ENCODE measurements at places on chromosomes 2 and 18. TPM values are rescaled to one million over a fixed set of nuclear protein-coding genes. Genes with fewer than 3 reads are reported as not detected.

Gene EIF2AK2
- 18.9 TPM for total RNA-seq

Gene ZNF516
- total RNA-seq: 13.2 TPM

Gene EHD3
- total RNA-seq: 7.8 TPM

Gene FSHR
- total RNA-seq: not detected

Gene MEP1B
- total RNA-seq: not detected

Gene CNDP1
- total RNA-seq: not detected

Gene THADA
- 25.0 TPM for total RNA-seq

Gene PTPRM
- total RNA-seq: 104 TPM

Gene RAB6C
- total RNA-seq: not detected

DNA sequence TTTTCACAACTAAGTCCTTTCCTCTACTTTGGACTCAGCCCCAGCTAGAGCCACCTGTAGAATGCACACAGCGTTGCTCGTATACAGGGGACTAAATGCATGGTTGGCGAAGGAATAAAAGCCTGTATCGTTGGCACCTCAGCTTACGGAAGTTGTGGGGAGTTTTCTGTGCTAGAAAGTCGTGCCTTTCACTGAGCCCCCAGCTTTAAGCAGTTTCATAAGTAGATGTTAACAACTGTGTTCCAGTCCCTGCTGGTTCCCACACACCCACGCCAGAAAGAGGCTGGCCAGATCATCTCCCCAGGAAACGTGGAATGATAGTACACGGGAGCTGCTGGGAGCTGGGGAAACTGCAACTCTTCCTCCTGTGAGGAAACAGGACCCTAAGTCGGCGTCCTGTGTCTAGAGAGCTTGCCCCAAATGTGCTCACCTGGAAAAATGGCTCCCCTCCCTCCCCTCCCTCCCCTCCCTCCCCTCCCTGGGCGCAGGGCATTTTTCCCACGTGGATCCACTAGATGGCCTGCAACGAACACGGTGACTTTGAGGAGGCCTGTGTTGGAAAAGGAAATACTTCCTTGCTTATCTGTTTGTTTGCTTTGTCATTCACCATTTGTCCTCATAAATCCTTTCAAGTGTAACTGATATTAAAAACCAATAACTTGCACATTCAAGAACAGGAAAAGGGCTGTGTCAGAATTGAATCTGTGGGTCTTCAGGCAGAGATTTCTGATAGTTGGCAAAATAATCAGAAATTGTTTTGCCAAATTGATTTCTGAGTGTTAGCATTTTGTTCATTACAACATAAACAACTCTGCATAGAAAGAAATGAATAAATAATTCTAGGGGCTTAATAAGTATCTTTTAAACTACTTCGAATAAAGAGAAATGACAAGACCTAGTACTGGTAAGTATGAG is 43.9 kb upstream of the RFX8 start:
- peak; percentile 77 for DNase-seq

GRCh38 chr2:230919240-230919639 is 5.8 kb downstream of the GPR55 start:
- no peak for DNase-seq

DNA sequence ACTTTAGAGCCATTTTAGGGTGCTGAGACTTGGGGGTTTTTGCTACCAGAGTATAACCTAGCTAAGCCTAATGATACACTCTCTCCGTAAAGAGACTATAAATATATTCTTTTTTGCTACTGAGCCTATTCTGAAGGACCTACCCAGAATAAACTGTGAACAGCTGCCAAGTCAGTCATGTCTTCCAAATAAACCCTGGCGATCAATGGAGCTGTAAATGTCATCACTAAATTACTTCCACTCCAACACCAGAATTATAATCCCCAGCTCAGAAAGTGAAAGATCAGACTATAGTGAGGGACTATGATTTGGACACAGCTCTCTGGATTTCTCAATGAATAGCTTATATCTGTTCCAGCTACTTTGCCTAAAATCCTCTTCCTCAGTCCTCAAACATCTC is 178.9 kb downstream of the METTL4 start:
- no peak for DNase-seq

GRCh38 chr2:54350426-54350825 is 94.4 kb upstream of the TSPYL6 start:
- no peak for DNase-seq

DNA sequence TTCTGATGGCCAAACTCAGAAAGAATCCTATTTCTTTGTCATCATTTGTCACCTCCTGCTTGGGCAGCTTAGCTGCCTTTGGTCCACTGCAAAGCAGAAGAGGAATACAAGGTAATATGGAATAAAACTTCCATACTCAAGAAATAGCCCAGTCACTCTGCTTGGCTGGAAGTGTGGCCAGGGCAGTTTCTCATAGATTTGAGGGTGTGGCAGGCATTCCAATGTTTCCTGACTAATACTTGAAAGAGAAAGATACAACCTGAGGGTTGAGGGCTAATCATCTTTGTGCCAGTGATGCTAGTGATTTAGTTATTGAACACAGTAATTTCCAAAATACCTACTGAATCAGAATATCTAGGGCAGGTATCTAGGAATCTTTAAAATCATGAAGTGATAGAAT is 83.1 kb downstream of the FAM161A start:
- DNase-seq: no peak

- peak; percentile 98 for DNase-seq
These were observed 6.0 kb upstream of the SLC35F6 start for GRCh38 chr2:26757873-26758789.

DNA sequence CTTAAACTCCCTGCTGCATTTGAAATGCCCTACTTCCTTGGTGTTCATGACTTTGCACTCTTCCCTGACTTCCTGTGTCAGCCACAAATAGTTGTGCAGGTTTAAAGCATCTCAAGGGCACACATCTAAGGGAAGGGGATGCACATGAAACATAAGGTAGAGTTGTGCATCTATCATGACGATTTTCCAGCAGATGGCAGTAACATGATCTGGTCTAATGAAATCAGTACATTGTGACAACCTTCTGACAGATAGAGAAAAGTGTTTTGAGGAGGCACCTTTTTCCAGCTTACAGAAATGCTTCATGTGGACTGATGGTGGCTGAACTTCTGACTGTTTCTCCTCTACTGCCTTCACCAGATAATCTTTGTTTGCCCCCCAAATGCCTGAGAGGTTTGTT is 238.9 kb downstream of the XIRP2 start:
- peak; percentile 23 for DNase-seq

GRCh38 chr2:233179848-233180366 is 71.6 kb upstream of the ATG16L1 start:
- no peak for DNase-seq

- DNase-seq: no peak
These were observed 470.1 kb upstream of the HS6ST1 start for GRCh38 chr2:128788636-128789220.

DNA sequence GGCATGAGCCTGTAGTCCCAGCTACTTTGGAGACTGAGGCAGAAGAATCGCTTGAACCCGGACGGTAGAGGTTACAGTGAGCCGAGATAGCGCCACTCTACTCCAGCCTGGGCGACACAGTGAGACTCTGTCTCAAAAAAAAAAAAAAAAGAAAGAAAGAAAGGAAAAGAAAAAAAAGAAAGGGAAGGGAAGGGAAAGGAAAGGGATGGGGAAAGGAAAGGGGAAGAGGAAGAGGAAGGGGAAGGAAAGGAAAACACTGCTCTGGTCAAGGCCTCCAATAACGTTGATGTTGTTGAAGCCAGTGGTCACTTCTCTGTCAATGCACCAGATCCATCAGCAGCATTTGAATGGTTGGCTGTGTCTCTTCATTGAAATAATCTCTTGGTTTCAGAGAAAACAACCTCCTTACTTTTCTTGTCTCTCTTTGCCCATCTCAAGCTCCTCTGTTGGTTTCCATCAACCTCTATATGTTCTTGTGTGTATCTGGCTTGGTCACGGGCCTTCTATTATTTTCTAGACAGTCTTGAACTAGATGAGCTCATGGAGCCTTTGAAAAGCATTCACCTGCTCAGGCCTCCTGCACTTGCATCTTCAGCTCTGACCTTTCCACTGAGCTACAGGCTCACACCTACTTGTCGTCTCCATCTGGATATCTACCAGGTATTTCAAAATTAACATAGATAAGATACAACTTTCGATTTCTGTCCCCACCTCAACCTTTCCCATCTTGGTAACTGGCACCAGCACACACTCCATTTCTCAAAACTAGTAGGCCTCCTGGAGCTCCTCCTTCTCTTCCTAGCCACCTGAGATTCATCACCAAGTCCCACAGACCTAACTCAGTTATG is 69.4 kb upstream of the LAPTM4A start:
- no peak for DNase-seq

- DNase-seq: peak; percentile 17
These were observed 114.0 kb downstream of the DSEL start for GRCh38 chr18:67402543-67402942.

DNA sequence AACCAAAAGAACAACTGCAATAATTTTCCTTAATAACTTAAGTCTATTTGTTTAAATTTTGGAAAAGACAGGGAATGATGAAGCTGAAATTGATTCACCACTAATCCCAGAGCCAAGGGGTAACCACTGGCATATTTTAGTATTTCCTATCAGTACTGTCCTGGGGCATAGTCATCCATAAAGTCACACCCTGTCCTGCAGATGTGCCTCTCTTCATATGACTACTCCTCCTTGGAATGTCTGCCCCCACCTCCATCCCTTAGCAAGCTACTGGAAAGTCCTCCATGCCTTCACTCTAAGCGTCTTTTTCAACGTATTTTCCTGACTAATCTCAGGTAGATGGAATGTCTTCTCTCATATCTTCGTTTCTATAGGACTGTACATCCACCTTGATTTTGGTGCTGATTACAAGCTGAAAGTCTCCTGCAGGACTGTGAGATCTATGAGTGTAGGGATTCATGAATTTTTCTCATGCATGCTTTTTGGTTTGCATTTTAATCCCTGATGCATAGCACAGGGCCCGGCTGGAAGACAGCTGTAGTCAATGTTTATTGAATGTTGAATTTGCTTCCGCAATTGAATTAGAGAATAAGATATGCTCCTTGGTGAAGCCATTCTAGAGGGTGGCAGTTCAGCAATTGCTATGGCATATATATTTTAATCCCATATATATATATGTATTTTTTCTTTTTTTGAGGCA is 85.6 kb downstream of the MOGAT1 start:
- peak; percentile 5 for DNase-seq

DNA sequence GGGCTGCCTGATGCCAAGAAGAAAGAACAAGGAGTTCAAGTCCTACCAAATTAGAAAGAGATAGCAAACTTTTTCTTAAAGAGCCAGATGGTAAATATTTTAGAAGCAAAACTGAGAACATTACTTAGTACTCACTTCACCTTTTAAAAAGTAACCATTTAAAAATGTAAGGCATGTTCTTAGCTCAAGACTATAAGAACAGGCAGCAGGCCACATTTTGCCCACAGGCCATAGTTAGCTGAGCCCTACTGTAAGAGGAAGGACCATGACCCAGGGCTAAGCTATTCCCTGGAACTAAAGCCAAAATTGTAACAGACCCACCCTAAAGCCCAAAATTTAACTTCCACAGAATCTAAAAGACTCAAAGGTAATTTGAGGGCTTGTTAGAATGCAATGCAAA is 31.3 kb downstream of the USP40 start:
- DNase-seq: no peak

DNA sequence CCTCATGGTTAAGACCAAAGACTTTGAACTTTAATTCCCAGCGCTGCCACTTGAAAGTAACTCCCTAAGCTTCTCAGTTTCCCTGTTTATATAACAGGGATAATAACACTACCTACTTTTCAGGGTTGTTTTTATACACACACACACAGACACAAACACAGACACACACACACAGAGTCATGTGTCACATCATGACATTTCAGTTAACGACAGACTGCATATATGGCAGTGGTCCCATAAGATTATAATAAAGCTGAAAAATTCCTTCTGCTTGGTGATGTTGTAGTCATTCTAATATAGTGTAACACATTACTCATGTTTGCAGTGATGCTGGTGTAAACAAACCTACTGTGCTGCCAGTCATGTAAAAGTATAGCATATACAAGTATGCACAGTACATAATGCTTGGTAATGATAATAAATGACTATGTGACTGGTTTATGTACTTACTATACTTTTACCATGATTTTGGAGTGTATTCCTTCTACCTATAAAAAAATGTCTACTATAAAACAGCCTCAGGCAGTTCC is 89.2 kb upstream of the ITGA4 start:
- DNase-seq: no peak

GRCh38 chr18:2547477-2548087 is 23.7 kb downstream of the METTL4 start:
- DNase-seq: peak; percentile 78

- DNase-seq: no peak
These were observed 2.6 kb upstream of the STON1 start for GRCh38 chr2:48527226-48527885.

DNA sequence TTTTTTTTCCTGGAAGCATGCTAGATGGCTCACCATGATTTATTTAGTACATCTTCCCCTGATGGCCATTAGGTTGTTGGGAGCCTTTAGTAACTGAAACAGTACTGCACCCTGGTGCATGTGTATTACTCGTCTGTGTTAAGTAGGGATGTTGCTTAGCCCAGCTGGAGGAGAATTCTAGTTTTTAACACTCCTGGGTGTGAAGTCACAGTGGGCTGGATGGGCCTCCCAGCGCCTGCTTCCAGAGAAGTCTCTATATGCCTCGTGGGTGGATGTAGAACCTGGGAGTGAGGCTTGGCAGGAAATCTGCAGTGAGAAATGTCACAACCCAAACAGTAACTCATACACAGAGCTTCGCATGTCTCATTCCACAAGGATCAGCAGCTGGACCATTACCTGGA is 28.9 kb upstream of the NT5DC4 start:
- no peak for DNase-seq

DNA sequence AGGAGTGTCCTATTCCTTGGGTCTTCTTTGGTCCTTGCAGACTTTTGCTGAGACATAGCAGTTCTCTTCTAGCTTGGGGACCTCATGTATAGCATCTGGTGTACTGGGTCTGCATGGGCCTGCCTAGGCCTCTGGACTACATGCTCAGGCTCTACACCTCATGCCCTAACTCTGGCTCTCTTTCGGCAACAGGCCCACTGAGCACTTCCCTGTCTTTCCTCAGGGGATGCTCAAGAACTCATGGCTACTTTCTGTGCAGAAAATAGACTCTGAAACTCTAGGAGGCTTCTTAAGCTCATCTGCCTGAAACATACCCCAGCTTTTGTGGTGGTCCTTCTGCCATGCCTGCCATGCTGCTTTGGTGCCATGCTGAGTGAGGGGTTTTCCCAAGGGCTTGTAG is 21.5 kb upstream of the CPS1 start:
- no peak for DNase-seq

DNA sequence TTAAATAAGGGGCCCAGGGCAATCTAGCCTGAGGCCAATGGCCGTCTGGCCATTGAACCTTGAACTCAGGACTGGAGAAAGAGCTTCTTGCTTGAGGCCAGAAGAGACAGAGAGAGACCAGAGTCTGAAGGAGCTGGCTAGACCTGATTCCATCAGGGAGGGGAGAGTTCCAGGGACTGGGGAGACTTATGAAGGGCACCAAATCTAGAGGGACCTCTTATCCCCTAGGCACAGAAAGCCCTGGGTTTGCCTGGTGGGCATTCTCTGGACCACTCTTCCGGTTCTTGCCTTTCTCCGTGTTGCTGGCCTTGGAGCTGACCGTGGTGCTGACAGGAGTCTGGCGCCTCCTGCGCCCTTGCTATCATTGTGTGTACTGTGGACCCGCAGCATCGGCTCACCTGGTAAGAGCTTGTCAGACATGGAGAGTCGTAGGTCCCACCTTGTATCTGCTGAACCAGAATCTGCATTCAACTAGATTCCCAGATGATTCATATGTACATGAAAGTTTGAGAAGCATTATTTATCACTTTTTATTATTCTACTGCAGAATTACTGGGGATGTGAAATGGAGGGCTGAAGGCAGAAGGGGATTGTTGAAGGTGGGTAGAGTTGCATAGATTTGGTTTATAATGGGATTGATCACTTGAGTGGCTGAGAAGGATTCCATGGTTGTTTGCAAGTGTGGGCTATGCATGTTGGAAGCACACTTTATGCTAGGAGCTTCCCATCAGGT is 4.3 kb upstream of the TRPM8 start:
- DNase-seq: peak; percentile 58
